Stimulated activated CD4-positive, alpha-beta T cell treated with anti-CD3 and anti-CD28 coated beads, Interleukin-1b, Interleukin-23, amount 100 ng/mL, for 1 hour (primary cell): ENCODE measurements at places on chromosomes 11 and 22.

GRCh38 chr11:71223671-71224660, 28.4 kb downstream of the SHANK2 start:
- no peak for DNase-seq

DNA sequence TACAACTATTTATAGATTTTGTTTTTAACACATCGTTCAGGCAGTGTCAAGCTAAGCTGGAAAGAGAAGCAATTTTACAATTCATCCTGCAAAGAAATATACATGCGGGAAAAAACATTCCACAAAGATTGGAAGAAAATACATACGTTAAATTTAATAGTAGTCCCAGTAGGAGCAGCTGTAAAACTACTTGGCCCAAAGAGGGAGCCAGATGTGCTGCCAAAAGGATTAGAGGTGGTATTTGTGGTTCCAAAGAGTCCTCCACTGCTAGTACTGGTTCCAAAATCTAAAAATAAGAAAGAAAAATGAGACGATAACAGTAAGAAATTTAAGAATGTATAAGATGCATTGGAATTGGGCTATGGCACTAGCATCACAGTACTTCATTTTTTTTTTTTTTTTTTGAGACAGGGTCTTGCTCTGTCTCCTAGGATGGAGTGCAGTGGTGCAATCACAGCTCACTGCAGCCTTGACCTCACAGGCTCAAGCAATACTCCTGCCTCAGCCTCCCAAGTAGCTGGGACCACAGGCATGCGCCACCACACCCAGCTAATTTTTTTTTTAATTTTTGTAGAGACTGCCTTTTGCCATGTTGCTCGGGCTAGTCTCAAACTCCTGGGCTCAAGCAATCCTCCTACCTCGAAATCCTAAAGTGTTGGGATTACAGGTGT, 21.5 kb downstream of the NUP98 start:
- DNase-seq = no peak

- peak; percentile 22 for DNase-seq
Observed at GRCh38 chr11:17528181-17528691, 16.0 kb downstream of the USH1C start.

GRCh38 chr11:11430431-11430830, 77.4 kb upstream of the CSNK2A3 start:
- no peak for DNase-seq

DNA sequence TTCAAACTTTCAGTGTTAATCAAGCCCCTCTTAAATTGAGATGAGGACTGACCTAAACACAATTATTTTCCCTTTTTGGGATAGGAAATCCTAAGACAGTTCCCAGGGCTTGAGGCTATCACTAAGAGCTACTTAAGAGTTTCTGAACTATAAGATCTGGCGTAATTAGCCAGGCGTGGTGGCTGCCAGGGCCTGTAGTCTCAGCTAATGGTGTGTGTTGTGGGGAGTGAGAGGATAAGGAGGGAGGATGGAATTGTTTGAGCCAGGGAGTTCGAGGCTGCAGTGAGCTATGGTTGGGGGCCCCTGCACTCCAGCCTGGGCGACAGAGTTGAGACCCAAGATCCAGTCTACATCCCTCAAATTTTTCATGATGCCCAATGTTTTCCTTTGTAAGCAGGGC, 23.5 kb upstream of the EXPH5 start:
- no peak for DNase-seq

DNA sequence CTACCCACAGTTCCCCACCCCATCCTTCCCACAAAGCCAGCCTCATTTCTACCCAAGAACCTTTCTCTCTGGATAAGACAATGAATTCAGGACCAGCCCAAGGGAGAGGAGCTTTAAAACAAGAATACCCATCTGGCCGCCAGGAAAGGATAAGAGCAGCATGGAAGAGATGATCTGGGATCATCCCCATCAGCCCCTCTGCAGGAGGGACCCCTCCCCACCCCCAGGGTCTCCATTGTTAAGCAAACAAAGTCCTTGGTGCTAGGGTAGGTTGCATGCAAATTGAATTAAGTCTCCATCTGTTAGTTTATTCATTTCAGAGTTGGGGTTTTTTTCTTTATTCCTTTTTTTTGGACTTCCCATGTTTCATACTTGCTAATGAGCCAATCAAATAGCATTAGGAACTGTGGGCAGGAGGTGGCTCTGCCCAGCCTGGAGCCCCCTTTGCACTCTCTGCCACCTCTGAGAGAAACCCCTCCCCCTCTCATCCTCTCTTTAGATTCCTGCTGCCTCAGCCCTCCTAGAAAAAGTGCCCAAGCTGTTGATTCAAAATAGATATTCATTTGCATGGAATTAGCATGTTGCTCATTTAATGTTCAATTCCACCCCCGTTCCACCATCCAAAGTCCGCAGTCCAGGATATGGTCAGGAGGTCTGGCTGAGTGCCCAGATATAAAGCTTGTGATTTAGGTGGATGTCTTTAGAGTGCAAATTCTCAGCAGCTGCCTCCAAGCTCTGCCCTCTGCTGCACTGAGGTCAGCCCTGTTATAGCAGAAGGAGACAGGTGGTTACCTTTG, 138.5 kb upstream of the NCAM1 start:
- DNase-seq = no peak

DNA sequence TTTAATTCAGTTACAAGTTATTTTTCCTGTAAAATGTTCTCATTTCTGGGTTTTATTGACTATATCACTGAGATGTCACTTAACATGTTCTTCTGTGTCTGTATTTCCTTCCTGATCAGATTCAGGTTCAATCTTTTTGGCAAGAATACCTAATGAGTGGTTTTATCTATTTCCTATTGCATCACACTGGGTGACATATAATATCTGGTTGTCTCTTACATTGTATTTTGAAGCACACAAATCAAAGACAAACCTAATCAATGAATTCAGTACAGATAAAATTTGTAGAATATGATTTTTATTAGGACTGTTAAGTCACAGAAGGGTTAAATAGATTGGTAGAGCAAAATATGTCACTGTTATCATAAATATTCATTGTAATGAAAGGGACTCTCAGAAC, 60.4 kb downstream of the BCL2L13 start:
- DNase-seq = no peak

DNA sequence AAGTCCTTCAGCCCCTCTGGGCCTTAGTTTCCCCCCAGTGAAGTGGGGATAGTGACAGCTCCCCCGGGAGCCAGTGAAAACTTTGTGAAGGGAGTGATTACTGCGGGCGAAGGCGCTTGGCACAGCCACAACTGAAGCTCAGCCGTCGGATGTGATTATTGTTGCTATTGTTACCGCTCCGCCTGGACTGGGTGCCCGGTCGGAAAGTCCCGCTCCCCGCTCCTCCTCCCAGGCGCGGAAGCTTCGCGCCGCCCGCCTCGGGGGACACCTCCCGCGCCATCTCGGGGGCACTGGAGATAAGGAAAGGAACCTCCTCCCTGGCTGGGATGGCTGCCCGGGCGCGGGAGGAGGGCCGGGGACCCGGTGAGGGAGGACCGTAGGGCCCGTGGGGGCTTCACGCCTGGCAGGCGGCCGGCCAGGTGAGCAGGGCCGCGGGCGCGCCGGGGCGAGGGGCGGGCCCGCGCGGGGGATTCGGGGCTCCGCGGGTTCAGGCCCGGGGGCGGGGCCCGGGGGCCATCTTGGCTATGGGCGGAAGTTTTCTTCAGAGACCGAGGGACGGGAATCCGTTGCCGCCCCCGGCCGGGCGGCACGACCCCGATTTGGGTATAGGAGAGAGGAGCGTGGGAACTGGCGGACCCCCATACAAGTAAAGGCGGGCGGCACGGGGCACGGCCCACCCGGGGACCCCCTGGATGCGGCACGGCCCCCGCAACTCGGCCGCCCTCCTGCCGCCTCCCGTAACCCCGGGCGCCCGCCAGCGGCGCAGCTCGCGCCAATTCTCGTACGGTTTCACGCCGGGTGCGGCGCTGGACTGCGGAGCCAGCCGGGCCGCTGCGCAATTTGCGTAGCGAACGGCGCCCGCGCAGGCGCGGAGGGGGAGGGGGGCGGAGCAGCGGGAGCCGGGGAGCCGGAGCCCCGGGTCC, at the start of gene GPR137:
GPR137 (plus strand) TSS at position 887 of the 923 bp plus-strand sequence. CDS start 677 bp downstream, outside the sequence.
- DNase-seq = peak; percentile 93

DNA sequence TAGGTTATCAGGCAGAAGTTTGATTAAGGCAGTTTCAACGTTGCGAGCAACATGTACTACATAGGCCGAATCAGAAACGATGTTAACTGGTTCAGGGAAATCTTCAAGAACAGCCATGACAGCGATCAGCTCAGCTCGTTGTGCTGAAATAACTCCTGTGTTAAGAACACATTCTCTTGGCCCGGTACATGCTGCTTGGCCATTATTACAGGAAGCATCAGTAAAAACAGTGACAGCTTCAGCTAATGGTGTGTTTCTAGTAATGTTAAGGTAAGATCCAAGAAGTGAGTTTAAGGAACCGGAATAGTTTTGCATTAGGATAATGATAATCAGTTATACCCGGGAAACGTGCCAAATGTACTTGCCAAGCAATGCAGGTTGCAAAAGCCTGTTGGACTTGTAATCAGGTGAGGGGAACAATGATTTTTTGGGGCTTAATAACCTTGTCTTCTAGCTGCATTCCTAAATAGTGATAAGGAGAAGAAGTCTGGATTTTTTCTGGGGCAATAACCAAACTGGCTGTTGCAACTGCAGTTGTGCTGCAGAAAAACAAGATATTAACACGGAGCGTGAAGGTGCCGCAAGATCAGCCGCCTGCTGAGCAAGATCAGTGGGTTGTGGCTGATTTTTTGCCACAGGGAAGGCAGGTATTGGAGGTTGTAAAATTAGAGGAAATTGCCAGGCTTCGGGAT, 14.3 kb downstream of the OR52K1 start:
- no peak for DNase-seq

DNA sequence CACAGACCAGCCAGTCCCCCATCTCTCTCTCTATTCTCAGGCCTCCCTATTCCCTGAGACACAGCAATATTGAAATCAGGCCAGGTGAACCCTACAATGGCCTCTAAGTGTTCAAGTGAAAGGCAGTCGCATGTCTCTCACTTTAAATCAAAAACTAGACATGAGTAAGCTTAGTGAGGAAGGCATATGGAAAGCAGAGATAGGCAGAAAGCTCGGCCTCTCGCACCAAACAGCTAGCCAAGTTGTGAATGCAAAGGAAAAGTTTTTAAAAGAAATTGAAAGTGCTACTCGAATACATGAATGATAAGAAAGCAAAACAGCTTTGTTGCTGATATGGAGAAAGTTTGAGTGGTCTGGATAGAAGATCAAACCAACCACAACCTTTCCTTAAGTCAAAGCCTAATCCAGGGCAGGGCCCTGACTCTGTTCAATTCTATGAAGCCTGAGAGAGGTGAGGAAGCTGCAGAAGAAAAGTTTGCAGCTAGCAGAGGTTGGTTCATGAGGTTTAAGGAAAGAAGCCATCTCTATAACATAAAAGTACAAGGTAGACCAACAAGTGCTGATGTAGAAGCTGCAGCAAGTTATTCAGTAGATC, 19.8 kb upstream of the MPZL2 start:
- DNase-seq = no peak

GRCh38 chr11:44760917-44761550, 34.3 kb downstream of the TSPAN18 start:
- no peak for DNase-seq

- DNase-seq = peak; percentile 1
Observed at GRCh38 chr11:59755701-59756557, 753 bp downstream of the STX3 start.

- no peak for DNase-seq
Observed at GRCh38 chr11:132253469-132254264, 883.3 kb downstream of the NTM start.

DNA sequence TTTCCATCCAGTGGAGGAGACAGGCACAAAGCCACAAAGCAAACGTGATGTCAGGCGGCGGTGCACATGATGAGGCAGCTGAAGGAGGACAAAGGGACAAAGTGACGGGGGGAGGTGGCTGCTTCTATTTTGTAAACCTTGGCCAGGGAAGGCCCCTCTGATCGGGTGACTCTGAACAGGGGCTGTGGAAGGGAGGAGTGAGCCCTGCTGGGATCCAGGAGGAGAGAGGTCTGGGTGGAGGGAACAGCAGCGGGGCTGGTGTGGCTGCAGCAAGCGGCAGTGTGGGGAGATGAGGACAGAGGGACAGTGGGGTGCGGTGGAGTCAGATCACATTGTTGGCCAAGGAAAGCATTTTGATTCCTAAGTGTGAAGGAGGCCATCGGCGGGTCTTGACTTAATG, 36.7 kb downstream of the SHISAL1 start:
- no peak for DNase-seq

- no peak for DNase-seq
Observed at GRCh38 chr11:63745304-63746170, 23.0 kb downstream of the ZFTA start.

GRCh38 chr11:18617688-18618341, 16.3 kb downstream of the SPTY2D1 start:
- no peak for DNase-seq
